Mammary epithelial cell (primary cell): ENCODE measurements at places on chromosomes 13 and 19. TPM values are rescaled to one million over a fixed set of nuclear protein-coding genes. Genes with fewer than 3 reads are reported as not detected.

Gene GJB2
- total RNA-seq: 126 TPM

- no peak for DNase-seq
These were observed 3.6 kb downstream of the RGCC start for GRCh38 chr13:41460930-41461329.

DNA sequence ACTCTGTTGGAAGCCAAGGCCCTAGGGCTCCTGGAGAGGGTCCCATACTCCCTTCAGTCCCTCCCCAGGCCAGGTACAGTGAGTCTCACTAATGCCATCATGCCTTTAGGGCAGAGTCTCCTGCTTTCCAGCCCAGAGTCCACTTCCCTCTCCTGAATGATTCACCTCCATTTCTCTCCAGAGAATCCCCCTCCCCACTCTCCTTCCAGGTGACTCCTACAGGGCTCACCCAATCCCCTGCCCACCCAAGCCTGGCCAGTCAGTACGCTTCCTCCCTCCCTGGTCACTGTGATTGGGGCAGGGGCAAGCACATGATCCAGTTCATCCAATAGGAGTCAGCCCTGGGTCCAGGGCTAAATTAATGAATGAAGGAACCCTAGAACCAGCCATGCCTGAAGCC is 35.0 kb upstream of the PNMA8B start:
- DNase-seq: no peak

Gene FAM216B
- not detected in 2 replicates for total RNA-seq

DNA sequence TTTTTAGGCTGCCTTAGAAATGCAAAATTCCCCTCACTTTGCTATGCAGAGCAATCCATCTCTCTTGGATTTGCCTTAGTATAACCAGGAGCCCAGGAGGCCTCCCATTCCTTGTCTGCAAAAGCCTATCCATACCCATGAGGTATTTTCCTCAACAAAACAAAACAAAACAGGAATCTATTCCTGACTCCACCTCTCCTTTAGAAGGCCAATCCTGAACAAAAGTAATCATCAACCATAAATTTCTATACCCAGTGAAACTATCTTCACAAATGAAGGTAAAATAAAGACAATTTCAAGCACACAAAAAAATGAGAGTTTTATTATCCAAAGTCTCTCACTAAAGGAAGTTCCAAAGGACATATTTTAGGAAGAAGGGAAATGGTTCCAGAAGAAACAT is 365.7 kb downstream of the KCNRG start:
- no peak for DNase-seq

Gene WIZ
- total RNA-seq: 37.3 and 39.6 TPM in 2 replicates
